CD8-positive, alpha-beta memory T cell (primary cell): ENCODE measurements at places on chromosomes 13 and 19. TPM values are rescaled to one million over a fixed set of nuclear protein-coding genes. Genes with fewer than 3 reads are reported as not detected.

NLRP4 gene
- not detected for total RNA-seq

LILRB4 gene
- total RNA-seq = 0.69 TPM

LILRB5 gene
- total RNA-seq = 0.42 TPM

ONECUT3 gene
- total RNA-seq = not detected

FAM216B gene
- not detected for total RNA-seq

SYMPK gene
- 116 TPM for total RNA-seq

FLT3LG gene
- 71.5 TPM for total RNA-seq

GPR180 gene
- 6.6 TPM for total RNA-seq

TSHZ3 gene
- 0.38 TPM for total RNA-seq

CRLF1 gene
- not detected for total RNA-seq

LGALS4 gene
- 1.2 TPM for total RNA-seq

CLIP3 gene
- total RNA-seq = 0.33 TPM

TFPT gene
- total RNA-seq = 33.1 TPM

WTIP gene
- total RNA-seq = 0.83 TPM

KIR2DL1 gene
- total RNA-seq = 0.13 TPM

NTF4 gene
- total RNA-seq = not detected

ACER1 gene
- not detected for total RNA-seq

CYSLTR2 gene
- total RNA-seq = 2.4 TPM

CACNA1A gene
- total RNA-seq = 0.42 TPM

DCT gene
- 0.07 TPM for total RNA-seq

TEX29 gene
- not detected for total RNA-seq

ETHE1 gene
- total RNA-seq = 34.4 TPM

IGFL2 gene
- total RNA-seq = not detected

SPATA13 gene
- total RNA-seq = 60.7 TPM

GPR4 gene
- total RNA-seq = not detected

WDR88 gene
- total RNA-seq = not detected

ZNF540 gene
- 3.2 TPM for total RNA-seq

ZNF382 gene
- total RNA-seq = 10.0 TPM

APC2 gene
- total RNA-seq = 0.09 TPM

PEAK3 gene
- not detected for total RNA-seq

LIM2 gene
- 0.93 TPM for total RNA-seq

ATP4A gene
- total RNA-seq = not detected

REEP6 gene
- 1.8 TPM for total RNA-seq

RNF113B gene
- total RNA-seq = not detected

DZIP1 gene
- total RNA-seq = not detected
